ENCODE measurements at places on chromosomes 12 and 14.

DNA sequence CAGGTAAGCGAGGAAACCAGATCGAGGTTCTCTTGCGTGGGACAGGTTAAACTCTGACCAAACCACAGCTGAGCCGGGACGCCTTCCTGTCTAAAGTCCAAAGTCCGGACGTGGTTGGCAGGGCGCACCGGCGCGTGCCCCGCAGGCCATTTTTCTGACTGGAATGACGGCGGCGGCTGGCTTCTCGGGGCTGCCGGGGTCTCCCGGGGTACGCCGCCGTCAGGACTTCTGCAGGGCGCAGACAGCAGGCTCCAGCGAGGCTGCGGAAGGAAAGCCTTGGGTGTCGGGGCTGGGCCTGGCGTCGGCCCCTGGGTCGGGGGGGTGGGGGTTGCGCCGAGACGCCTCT is 32.8 kb downstream of the MIA2 start:
- DNase-seq, result no peak

DNA sequence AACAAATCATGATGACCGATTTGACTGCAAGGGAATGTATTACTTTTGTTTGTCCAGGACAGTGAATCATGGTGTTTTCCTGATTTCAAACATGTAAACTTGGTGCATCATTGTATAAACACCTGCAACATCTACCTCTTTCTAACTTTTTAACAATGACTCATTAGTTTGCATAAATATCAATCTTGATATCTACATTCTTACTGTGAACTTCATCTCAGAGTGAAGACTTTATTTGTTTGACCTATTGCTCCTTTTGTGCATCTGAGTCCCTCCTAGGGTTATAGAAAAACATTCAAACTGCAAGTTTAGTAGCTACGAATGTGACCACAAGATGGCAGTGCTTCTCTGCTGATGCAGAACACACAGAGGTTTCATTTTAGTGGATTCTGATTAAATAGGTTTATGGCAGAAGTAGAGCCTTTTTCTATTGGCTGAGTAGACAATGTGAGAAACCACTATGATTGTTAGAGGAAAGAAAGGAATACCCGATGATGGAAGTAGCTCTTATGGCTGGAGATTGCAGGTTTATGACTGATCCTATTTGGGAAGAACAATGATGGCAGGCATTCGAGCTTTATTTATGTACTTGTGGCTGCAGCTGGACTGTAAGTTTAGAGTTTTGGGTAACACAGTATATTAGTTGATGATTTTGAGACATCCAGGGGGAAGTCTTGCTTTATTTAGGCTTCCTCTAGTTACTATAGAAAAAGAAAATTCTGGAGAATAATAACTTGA is 244.2 kb upstream of the OR4E1 start:
- DNase-seq, result peak; percentile 30

DNA sequence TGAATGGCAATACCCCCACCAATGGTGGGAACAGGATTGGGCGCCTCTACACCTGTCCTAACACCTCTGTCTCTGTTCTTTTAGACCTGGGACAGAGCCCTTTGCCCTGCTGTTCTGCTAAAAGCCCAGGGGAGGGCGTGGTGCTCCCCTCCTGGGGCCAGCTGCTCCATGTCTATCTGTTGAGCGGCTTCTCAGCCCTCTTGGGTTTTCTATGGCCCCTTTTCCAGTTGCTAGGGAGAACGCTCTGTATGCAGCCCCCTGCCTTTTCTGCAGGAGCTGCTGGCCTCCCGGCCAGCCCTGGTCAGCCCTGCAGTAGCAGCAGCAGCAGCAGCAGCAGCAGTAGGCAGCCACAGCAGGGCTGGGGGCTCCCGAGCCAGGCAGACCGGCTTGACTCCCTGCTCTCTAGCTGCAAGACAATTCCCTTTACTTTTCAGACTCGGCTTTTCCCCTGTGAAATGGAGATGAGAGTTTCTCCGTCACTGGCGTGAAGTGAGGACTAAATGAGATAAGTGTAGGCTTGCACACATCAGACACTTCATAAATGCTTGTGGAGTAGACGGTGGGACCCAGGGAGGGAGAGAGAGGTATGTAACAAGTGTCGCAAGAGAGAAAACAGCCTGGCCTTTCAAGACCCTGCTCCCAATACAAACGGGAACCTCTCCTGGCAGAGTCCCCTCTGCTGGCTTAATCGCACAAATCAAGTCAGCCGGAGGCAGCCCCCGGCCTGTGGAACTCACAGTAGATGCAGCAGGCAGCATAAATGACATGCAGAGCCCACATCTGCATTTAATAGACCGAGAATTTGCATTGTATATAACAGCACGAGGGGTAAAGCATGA is 1.0 kb downstream of the RTL1 start:
- no peak for DNase-seq

- DNase-seq, result no peak
These were observed 45.3 kb downstream of the SETD3 start for GRCh38 chr14:99435327-99435726.

DNA sequence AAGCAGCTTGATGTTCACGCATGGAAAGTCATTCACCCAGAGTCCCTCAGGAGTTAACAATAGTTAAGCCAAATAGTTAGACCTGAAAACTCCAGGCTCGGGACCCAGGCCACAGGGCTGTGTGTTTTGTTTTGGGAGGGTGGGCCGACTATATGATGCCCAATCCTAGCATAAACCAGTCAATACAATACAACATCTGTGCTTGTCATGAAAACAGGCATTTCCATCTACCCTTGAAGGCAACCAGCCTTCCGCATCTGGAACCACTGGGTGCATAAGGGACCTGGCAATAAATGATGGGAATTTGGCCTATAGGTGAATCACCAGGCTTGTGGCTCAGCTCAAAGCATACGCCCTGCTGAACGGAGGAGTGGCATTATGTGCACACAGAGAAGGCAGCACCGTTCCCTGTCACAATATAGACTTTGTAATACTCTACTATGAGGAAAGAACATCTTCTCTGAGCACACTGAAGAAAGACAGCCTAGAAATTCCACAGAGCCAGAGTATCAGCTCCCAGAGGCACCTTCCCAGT is 91.0 kb upstream of the FOXN3 start:
- no peak for DNase-seq

GRCh38 chr14:34350903-34351302 is 111.1 kb downstream of the SPTSSA start:
- no peak for DNase-seq

GRCh38 chr12:50234347-50234746 is 49.0 kb downstream of the LIMA1 start:
- no peak for DNase-seq

DNA sequence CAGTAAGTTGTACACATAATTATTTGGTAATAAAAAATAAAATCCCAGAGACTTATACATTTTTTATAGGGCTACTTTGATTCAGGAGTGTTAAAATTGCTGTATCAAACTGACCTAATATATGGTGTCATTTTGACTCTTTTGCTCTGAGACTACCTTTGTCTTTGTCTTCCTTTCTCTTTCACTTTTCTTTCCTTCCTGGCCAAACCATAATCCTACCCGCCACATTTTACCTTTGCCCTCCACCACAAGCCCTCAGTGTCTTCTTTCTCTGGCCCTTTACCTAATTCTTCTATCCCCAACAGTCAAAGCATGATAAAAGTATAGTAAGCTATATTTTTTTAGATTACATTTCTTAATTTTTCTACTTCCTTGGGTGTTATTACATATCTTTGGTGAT is 62.0 kb downstream of the CAND1 start:
- DNase-seq, result no peak

DNA sequence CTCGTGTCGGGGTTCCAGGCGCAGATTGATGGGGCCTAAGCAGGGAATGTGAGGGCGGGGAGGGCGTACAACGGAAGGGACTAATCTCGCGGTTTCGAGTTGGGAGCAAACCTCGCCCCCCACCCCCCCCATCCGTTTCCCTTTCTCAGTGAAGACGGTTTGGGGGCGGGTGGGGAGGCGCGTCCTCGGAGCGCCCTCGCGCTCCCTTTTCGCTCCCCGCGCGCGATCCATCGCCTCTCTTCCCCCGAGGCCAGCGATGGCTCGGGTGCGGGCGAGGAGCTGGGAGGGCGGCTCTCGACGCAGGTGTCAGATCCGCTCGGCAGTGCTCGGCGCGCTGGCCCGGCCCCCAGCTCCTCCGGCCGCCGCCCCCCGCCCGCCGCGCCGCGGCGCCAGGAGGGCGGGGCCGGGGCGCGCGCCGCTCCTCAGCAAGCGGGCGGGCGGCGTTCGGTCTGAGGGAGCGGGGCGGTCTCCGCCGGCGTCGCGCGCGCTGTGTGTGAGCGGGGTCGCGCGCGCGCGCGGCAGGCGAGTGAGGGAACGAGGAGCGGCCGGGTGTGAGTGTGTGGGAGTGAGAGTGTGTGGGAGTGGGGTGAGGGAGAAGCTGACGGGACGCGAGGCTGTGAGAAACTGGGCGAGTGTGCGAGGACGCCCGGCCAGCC is at the start of gene RIMKLB:
Gene RIMKLB (plus strand): TSS at position 516 of the 656 bp plus-strand sequence. CDS start 15,876 bp downstream, outside the sequence.
- DNase-seq, result peak; percentile 84

- no peak for DNase-seq
These were observed 9.1 kb upstream of the MGAT4C start for GRCh38 chr12:86265329-86265695.

DNA sequence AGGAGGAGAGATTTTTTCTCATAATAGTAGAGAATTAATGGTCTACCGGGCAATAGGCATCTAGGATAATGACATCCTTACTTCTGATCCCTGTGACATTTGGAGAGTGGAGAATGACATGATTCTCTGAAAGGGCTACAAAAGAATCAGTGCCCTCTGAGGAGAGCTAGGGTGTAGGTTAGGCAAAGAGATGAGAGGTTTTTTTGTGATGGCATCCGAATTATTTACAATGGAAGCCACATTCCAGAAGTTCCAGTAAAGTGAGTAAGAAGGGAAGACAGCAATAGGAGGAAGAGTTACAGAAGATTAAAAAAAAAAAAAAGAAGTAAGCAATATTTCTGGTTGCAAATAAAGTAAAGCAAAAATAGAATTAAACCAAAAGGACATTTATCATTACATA is 478.0 kb downstream of the RMST start:
- DNase-seq, result peak; percentile 37

- no peak for DNase-seq
These were observed 1.1 kb downstream of the TSPAN9 start for GRCh38 chr12:3078086-3078820.

DNA sequence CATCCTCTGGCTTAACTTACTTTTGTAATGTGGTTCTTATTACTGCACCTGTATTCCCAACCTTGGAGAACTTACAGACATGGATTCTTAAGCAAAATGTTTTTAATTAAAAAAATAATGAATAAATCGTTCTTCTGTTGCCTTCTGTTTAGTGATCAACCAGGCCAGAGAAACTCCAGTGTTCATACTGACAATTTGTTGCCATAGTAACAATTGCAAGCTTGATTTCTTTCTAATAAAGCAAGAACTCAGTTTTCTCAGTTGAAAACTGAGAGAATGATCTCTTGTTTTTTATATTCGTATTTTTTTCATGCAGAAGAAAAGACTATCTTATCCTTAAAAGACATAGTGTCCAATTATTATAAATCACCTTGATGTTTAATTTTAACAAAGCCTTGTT is 106.5 kb upstream of the LMNTD1 start:
- no peak for DNase-seq

- DNase-seq, result no peak
These were observed 24.0 kb downstream of the FKBP11 start for GRCh38 chr12:48901278-48901677.

- peak; percentile 14 for DNase-seq
These were observed 225.6 kb downstream of the DUSP6 start for GRCh38 chr12:89126712-89127111.

GRCh38 chr12:46383654-46384450 is 11.3 kb upstream of the SLC38A2 start:
- DNase-seq, result peak; percentile 94

- DNase-seq, result no peak
These were observed 39.8 kb downstream of the SPRING1 start for GRCh38 chr12:116698116-116698515.

DNA sequence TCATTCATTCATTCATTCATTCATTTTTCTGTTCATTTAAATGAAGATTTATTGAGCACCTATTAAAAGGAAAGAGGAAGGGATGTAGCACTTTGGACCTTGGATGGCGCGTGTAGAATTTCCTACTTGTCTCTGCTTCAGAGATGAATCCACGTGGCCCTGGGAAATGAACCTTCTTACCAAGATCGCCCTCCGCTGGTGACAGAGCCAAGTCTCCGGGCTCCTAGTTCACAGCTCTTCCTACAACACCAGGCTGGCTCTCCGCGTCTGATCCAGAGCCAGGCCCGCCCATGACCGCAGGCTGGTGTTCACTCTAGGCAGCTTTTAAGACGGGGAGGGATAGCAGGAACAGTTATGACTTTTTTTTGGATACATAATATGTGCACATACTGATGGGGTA is 70.9 kb upstream of the PIWIL1 start:
- DNase-seq, result no peak

GRCh38 chr14:74265301-74265965 is 26.2 kb downstream of the VSX2 start:
- no peak for DNase-seq

- peak; percentile 48 for DNase-seq
These were observed 129.1 kb downstream of the KITLG start for GRCh38 chr12:88451205-88451604.

DNA sequence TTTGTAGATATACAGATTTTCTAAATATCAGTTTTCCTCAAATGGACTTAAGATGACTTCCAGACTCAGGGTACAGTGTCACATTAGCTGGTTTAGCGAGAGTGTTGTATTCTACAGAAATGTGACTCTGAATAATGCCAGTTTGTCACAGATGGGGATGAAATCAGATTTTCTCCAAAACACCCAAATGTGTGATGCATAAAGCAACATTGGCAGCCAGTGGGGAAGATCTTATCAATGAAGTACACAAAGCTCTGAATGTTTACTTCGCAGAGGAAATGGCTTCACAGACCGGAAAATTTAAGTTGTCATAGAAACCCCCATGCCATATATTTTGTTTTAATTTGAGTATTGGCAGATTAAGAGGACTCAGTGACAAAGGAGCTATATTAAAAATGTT is 29.9 kb downstream of the ANO4 start:
- no peak for DNase-seq

DNA sequence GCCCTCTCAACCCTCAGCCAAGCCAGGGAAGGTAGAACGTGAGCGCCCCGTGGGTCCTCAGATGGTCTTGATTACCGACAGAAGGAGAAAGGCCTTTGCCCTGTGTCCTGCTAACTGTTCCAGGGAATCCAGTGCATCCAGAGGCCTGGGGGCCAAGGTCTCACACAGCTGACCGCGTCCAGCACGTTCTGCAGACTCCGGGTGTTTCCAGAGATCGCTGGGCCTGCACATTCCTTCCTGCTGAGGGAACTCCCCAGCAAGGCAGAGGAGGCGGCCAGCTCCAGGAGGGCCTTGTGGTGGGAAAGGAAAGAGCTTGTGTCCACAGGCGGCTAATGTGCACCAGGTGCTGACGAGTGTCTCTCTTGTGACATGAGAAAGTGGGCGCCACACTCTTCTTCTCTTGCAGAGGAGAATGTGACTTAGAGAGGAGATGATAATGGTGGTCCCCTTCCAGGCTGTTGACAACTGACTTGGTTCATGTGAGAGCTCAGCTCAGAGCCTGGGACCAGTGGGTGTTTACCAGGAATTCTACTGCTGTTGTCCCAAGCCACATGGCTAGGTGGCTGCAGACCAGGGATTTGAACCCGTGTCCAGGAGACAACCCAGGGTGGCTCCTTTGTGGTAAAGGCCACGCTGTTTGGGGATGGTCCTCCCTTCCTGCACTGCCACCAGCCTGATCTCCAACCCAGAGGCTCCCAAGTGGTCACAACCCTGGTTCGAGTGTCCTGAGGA is 46.8 kb upstream of the DLK1 start:
- peak; percentile 90 for DNase-seq

Data from fibroblast of skin of scalp (primary cell).